ENCODE measurements at places on chromosomes 5 and 9. TPM values are rescaled to one million over a fixed set of nuclear protein-coding genes. Genes with fewer than 3 reads are reported as not detected.
A peak's percentile ranks its signal among the peaks of the same experiment; 100 is the strongest.

- no peak for DNase-seq
These were observed 64.8 kb upstream of the PLCXD3 start for GRCh38 chr5:41575110-41575779.

- DNase-seq, result no peak
These were observed 102.6 kb upstream of the TRPM3 start for GRCh38 chr9:71223953-71224538.

DNA sequence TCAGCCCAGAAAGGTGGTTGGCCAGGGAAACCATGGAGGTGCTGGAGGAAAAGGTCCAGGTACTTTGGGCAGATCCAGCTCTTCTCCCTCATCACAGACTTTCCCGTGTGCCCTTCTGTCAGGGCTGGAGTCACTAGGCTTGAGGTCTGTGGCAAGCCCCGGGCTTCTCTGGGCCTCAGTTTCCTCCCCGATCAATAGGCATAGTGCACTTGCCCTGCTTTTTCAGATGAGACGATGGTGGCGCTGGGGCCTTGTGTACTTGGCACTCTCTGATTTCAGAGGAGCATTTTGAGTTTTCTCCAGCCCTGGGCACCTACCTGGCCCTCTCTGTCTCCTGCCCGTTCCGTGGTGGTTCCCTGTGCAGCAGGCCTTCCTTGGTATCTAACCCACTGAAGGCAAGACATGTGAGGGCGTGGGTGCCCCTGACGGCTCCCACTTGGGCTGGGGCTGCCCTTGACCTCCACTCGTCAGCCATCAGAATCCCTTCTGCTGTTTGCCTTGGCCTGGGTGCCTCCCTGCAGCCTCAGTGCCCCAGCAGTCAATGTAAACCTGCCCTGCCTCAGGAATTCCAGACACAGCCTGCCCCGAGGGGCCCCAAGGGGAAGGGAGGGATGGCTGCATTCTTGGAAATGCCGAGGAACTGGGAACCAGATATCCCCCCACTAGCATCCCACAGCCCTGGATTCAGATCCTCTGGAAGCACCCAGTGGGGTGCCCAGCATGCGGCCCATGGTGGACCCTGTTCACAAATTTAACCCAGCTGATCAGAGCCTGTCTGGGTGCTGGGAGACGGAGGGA, 66.3 kb upstream of the COL5A1 start:
- no peak for DNase-seq

- DNase-seq, result no peak
These were observed 71.3 kb upstream of the OTULINL start for GRCh38 chr5:14510156-14510734.

- DNase-seq, result peak; percentile 14
These were observed 19.9 kb upstream of the SUSD1 start for GRCh38 chr9:112194969-112195431.

GRCh38 chr5:167639273-167639672, 652.2 kb upstream of the WWC1 start:
- no peak for DNase-seq

GRCh38 chr9:133545494-133546286, 11.2 kb downstream of the ADAMTSL2 start:
- DNase-seq, result no peak

DNA sequence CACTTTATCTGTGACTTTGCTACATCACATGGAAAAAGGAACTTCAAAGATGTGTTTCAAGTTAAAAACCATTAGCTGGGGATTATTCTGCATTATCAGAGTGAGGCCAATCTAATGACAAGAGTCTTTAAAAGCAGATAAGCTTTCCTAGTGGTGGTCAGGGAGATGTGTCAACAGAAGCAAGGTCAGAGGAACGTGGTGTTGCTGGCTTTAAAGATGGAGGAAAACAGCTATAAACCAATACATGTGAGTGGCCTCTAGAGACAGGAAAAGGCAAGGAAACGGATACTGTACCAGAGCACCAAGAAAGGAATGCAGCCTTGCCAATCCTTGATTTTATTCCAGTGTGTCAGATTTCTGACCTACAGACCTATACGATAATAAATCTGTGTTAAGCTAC, 204.2 kb downstream of the TAF11L14 start:
- DNase-seq, result no peak

DNA sequence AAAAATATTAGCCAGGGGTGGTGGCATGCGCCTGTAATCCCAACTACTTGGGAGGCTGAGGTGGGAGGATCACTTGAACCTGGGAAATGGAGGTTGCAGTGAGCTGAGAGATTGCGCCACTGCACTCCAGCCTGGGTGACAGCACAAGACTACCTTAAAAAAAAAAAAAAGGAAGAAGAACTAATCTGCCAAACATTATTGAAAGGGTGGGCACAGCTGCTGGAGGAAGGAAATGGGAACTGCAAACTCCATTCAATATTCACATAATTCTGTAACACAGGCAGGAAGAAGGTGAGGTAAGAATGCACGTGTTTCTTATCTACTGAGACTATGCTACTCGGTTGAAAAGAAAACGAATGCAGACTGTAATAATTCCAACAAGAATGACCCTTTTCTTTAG, 121.1 kb upstream of the GNA14 start:
- peak; percentile 18 for DNase-seq

DNA sequence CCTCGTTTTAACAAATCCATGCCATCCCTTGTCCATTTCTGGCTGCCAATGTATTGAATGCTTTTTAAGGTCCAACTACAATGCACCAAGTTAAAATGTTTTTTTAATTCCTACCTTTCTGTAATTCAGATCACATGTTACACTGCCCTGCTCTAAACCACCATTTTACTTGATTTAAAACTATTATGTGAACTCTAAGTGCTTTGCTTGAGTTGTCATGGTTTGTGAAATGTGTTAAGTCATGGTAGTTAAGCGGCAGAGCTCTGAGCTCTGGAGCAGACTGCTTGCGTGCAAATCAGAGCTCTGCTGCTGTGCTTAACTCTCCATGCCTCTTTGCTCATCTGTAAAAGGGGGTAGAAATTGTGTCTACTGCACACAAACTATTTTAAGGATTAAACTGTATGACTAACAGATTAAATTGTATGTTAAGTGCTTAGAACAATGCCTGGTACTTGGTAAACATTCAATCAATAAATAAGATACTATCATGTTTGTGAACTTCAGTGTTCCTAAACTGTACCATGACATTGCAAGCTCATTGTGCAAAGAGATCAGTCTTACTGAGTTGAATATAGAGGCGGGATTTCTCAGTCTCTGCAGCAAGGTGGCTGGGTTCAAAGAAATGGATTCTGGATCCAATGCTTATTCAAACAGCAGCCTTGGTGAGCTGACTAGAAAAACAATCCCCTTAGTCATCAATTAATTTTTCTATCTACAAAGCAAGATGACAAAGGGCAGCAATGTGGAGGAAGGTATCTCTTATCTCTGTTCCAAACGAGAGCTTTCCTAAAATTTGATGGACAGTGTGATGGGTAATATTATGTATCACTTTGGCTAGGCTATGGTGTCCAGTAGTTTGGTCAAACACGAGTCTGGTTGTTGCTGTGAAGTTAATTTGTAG, 16.1 kb upstream of the CMBL start:
- no peak for DNase-seq

GRCh38 chr5:129114539-129115193, 20.1 kb downstream of the ISOC1 start:
- no peak for DNase-seq

DNA sequence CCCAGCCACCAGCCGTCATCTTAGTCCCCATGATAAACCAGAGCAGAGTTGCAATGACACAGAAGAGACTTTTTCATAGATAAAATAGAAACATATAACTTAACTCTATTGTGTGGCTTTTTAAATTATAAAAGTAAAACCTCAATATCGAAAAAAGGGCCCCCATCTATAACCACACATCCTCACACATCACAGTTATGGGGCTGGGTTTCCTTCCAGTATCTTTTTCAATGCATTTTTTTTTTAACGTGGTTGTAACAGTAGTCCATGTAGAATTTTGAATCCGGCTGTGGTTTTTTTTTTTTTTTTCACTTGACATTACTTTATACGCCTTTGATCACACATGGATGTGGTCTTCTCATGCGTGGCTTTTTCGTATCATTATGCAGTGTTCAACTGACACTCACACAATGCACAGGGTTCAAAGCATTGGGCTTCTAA, 77.4 kb downstream of the CFAP77 start:
- DNase-seq, result no peak

- no peak for DNase-seq
These were observed 83.6 kb downstream of the LMX1B start for GRCh38 chr9:126697330-126697729.

GFI1B gene
- 0.06 TPM for polyA plus RNA-seq

ODF2 gene
- polyA plus RNA-seq, result 11.4 TPM

All from CD14-positive monocyte (primary cell).